ENCODE measurements at places on chromosomes 4 and X.

DNA sequence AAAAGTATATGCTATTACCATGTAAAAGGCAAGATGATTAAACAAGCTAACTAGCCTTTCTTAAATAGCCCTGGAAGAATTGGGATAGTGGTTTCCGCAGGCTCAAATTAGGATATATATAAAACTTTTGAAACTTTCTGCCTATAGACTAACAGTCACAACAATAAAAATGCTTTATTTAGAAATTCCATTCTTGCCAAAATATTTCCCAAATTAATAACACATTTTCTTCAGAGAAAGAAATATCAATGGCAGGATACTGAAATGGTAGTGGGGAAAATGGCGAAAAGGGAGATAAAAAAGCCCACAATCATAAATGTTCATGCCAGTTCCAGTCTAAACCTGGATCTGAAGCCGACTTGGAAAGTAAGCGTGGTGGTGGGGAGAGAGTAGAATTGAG, 56.0 kb downstream of the MAD2L1 start:
- no peak for DNase-seq

DNA sequence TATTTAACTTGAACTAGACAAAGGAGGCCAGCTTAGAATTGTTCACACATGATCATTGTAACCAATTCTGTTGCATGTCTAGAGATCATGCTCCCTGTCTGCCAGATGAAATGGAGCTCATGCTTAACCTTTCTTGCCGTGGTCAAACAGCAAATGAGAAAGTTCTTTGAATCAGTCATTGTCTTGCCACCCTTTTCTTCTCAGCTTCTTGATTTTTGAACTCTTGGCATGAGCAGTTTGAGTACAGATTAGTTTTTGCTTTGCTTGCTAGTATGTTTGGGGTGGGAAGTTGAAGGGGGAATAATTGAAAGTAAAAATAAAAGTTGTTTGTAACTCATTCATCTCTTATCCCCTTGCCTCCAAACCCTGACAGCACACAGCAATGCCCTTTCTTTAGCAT, 4.7 kb downstream of the MTM1 start:
- no peak for DNase-seq

GRCh38 chrX:17692709-17693346, 44.5 kb upstream of the SCML1 start:
- DNase-seq, result no peak

- DNase-seq, result no peak
These were observed 74.6 kb downstream of the AMELX start for GRCh38 chrX:11367609-11368430.

GRCh38 chr4:52837716-52838558, 24.2 kb upstream of the RASL11B start:
- no peak for DNase-seq

DNA sequence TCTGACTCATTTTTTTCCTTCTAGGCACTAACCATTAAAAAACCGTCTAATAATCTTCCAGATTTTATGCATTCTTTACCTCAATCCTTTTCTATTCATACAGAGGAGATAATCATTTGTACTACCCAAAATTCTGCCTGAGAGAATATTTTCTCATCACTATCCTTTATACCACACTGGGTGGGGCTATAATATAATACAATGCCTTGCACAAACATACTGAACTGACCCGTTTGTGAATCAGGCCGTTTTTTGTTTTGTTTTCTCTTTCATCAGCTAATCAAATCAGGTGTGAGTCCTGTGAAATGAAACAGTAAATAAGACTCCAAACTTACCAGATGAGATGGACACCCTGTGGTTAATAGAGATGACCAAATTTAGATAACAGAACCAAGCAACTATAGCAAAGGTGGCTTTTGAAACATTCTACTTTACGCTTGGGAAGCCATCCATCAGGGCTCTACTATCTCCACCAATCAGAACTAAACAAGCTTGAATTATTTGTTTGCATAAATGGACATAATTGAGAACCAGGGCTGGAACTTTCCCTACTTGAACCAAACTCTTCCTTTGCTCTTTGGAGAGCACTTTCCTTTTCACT, 573.0 kb downstream of the GABRG1 start:
- DNase-seq, result no peak

- DNase-seq, result no peak
These were observed 34.2 kb upstream of the SLIT2 start for GRCh38 chr4:20217521-20217920.

DNA sequence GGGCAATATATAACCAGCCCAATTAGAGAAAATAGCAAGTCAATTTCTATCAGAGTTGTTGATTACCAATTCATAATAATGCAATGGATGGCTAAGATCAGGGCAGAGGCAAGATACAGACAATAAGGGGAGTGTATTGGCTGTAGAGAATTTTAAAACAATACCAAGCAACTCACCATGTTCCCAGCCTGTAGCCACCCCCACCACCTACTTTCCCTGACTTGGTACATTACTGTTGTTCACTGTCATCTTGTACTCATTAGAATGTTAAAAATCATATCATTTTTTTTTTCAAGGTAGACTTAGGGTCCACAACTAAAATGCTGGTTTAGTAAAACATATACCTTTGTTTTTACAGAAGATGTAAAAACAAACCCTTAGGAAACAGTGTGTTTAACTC, 27.7 kb downstream of the HNRNPD start:
- no peak for DNase-seq

GRCh38 chrX:103513476-103514108, 5.7 kb downstream of the RAB40A start:
- no peak for DNase-seq

DNA sequence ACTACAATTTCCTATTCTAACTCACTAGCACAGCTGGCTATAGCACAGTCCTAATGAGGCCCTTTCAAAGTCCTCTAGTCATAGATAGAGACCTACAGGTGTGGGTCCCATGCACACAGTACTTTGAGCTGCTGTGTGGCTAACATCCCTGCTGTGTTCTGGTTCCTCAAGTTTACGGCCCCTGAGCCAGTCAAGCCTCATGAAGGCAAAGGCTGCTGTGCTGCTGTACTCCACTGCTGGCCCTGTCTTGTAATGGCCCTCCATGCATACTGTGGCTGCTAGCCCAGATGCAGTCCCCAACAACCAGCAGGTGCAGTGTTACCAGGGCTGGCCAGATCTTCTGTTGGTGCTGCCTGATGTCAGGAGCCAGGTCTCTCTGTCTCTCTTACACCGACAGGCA, 23.4 kb upstream of the ENPEP start:
- no peak for DNase-seq

- DNase-seq, result no peak
These were observed 224.7 kb upstream of the PPP1R2C start for GRCh38 chrX:43002526-43003203.

GRCh38 chrX:72620550-72621145, 48.0 kb upstream of the HDAC8 start:
- DNase-seq, result no peak

DNA sequence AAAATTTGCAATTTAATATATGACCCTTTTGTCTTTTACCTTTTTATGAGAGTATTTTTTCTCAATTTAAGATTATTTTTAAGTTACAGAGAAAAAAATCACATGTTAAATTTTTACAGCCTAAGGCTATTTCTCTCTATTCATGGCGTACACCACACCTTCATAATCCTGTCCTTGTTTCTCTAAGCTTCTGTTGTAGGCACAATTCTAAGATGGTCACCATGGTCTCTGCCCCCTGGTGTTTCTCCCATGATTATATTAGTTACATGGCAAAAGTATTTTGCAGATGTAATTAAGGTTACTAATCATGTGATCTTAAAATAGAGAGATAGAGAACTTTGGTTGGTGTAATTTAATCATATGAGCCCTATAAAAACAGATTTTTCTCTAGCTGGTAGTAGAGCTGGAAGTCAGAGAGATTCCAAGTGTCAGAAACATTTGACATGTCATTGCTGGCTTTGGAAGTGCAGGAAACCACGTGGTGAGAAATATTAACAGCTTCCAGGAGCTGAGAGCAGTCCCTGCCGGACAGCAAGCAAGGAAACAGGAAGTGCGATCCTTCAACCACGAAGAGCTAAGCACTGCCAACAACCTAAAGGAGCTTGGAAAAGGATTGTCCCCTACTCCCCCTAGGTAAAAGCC, 89.8 kb downstream of the EIF4E start:
- DNase-seq, result no peak

- DNase-seq, result no peak
These were observed 33.1 kb downstream of the SLC7A11 start for GRCh38 chr4:138209094-138209493.

- no peak for DNase-seq
These were observed 102.1 kb upstream of the MID1IP1 start for GRCh38 chrX:38699121-38699520.

- DNase-seq, result no peak
These were observed 53.6 kb downstream of the APOO start for GRCh38 chrX:23854122-23854521.

GRCh38 chr4:107058828-107059227, 22.7 kb upstream of the DKK2 start:
- DNase-seq, result no peak
